T-cell (primary cell): ENCODE measurements at places on chromosomes 2 and 18. TPM values are rescaled to one million over a fixed set of nuclear protein-coding genes. Genes with fewer than 3 reads are reported as not detected.

The TWIST2 gene
- total RNA-seq: not detected

The SATB2 gene
- 0.30 TPM for total RNA-seq

GRCh38 chr2:124778076-124778475 lies 753.0 kb downstream of the CNTNAP5 start:
- H3K27ac ChIP-seq: no peak overlapping the region
- no peak for DNase-seq
- no peaks in the 10 kb centered on the region for H3K36me3 ChIP-seq

- DNase-seq: no peak
- H3K4me1 ChIP-seq: no peaks in the 10 kb centered on the region
- H3K27me3 ChIP-seq: no peaks in the 10 kb centered on the region
- no peak overlapping the region for H3K4me3 ChIP-seq
- H3K27ac ChIP-seq: no peak overlapping the region
These were observed 172.0 kb downstream of the SLC4A10 start for GRCh38 chr2:161796192-161796591.

DNA sequence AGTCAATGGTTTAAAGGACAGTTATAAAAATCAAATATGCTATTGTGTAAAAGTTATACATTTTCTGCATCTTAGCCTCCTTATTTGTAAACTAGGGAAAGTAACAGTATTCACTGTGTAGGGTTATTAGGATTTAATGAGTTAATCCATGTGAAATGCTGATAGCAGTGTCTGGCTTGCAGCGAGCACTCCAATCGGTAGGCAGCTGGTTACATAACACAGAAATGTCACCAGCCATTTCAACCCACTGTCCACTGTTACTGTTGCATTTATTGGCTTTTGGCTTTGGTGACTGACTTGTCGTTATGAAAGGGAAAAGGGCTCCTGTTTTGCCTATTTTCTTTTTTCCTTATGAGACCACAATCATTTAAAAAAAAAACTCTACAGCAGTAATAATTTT lies 38.9 kb downstream of the ID2 start:
- H3K36me3 ChIP-seq: no peaks in the 10 kb centered on the region
- H3K27ac ChIP-seq: no peak overlapping the region
- no peaks in the 10 kb centered on the region for H3K27me3 ChIP-seq
- no peak for DNase-seq
